CD4-positive, alpha-beta T cell treated with Interleukin-6 at 100 ng/mL for 8 hours (primary cell): ENCODE measurements at places on chromosomes 11 and 22.

- no peak for DNase-seq
Measured at GRCh38 chr11:131572423-131572822, 202.0 kb downstream of the NTM start.

- DNase-seq = no peak
Measured at GRCh38 chr11:127037001-127037400, 36.4 kb upstream of the KIRREL3 start.

- no peak for DNase-seq
Measured at GRCh38 chr11:9525116-9525515, 48.4 kb upstream of the WEE1 start.

- DNase-seq = no peak
Measured at GRCh38 chr11:116533186-116533825, 239.5 kb downstream of the BUD13 start.

DNA sequence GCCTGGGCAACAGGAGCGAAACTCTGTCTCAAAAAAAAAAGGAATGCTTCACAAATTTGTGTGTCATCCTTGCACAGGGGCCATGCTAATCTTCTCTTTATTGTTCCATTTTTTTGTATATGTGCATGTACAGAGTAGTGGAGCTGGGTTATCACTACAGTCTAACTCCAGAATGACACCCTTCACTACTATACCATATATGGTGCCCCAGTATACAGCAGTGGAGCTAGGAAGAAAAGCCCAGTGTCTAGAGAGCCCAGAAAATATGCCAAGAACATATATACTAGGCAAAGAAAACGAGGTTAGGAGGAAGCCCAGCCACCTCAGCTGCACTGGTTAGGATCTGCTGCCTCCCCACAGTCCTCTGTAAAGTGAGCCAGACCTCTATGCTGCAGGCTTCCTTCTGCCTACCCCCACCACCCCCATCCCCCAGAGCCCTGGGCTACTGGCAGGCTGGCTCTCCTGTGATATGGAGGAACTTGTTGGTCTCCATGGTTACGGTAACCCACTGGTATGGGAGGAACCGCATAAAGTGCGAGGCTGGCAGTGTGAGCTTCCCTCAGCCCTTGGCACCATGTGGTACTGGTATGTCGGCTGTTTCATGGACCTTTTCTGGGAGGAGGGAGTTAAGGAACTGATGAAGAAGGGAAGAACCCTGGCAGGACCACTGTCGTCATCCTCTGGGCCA, 34.3 kb downstream of the RCOR2 start:
- peak; percentile 42 for DNase-seq

DNA sequence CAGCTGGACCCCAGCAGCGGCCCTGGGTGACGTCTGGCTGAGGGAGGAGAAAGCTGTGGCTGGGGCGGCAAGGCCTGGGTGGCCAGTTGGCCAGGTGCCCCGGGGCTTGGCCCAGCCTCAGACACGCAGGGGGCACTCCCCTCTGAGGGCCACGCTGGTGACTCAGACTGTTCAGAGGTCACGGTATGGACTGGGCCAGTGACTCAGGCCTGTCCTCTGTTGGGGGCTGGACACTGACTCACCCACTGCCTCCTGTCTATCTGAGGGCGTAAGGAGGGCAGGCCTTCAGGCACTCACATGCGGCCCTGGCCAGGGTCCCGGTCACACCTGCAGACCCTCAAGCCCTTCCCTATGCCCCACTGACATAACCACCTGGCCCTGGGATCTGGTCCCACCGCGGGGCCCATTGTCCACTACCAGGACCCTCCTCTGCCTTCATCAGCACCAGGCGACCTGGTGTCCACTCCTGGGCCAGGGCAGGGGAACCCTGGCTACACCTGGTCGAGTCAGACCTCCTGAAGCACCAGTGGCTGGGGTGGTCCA, 3.7 kb upstream of the MUC5AC start:
- DNase-seq = no peak

- DNase-seq = no peak
Measured at GRCh38 chr11:2744166-2744565, 44.4 kb upstream of the KCNQ1OT1 start.
